ENCODE measurements at places on chromosomes 7 and 10.

GRCh38 chr7:86814661-86815379 is 171.1 kb downstream of the GRM3 start:
- DNase-seq = no peak

- DNase-seq = no peak
Measured at GRCh38 chr10:85420501-85421191, 945.9 kb downstream of the GRID1 start.

DNA sequence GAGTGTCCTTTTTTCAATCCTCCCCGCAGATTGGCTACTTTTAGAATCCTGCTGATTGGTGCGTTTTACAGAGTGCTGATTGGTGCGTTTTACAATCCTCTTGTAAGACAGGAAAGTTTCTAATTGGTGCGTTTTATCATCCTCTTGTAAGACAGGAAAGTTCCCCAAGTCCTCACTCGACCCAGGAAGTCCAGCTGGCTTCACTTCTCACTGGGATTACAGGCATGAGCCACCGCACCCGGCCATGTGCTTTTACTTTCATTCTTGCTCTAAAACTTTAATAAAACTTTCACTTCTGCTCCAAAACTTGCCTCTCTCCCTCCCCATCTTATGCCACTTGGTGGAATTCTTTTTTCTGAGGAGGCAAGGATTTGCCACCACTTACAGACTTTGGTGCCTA is 17.0 kb upstream of the WAPL start:
- DNase-seq = peak; percentile 16

DNA sequence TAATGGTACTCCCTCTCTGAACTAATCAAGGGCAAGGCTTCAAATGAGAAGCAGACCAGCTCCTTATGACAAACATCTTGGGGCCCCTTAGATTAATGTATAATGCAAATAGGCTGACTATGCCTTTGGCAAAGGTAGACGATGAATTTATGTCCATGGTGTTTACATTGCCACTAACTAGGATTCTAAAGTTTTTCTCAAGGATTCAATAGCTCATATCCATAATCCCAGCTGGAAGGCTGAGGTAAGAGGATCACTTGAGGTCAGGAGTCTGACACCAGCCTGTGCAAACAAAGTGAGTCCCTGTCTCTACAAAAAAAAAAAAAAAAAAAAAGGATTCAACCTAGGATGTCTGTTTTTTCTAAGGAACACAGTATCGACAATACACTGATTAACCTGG is 96.5 kb downstream of the ORC5 start:
- no peak for DNase-seq

DNA sequence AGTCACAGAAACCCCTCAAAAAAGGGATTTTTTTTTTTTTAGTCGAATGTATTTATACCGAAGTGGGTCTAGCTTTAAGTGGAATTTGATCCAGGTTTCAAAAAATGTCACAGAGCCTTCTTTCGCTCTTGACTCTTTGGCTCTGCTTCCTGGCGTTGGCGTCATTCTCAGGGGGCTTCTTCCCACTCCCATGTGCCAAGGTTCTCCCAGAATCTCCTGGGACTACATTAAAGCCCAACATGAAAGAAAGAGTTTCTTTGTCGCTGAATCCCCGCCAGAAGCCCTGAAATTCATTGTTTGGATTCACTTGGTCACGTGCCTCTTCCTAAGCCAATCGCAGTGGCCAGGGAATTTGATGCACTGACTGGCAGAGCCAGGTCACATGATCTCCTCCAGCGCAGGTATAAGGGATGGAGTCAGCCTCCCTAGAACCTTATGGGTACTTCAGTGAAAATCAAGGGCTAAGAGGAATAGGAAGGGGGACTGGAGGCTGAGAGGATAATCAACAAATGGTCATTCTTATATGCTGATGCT is 101.2 kb downstream of the RPS24 start:
- DNase-seq = peak; percentile 38

DNA sequence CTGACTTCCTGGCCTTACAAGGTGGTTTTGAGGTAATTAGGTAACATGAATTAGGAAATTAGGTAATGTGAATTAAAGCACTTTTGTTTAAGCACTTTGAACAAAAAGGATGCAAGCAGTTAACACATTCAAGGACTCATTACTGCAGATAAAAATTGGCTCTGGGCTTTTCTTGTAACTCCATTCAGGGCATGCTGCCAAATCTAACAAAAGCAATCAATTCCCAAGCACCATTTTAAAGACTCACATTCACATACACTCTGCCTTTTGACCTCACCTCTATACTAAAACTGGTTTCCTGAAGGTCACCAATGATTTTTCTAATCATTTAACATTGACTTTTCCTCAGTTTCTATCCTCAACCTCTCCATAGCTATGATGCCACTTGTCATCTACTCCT is 251.2 kb upstream of the RHOBTB1 start:
- DNase-seq = no peak
